ENCODE measurements at places on chromosomes 11 and 22. TPM values are rescaled to one million over a fixed set of nuclear protein-coding genes. Genes with fewer than 3 reads are reported as not detected.

Gene MOGAT2
- not detected for polyA plus RNA-seq

Gene KRTAP5-11
- polyA plus RNA-seq: not detected

Gene DERL3
- polyA plus RNA-seq: 2.8 TPM

Gene GRM5
- polyA plus RNA-seq: 0.12 TPM

Gene DCHS1
- polyA plus RNA-seq: 40.7 TPM

Gene IGSF9B
- polyA plus RNA-seq: 24.4 TPM

Gene MS4A3
- 0.49 TPM for polyA plus RNA-seq

Gene ELFN2
- polyA plus RNA-seq: 0.81 TPM

Gene DNHD1
- 5.8 TPM for polyA plus RNA-seq

Gene TMEM151A
- polyA plus RNA-seq: not detected

DNA sequence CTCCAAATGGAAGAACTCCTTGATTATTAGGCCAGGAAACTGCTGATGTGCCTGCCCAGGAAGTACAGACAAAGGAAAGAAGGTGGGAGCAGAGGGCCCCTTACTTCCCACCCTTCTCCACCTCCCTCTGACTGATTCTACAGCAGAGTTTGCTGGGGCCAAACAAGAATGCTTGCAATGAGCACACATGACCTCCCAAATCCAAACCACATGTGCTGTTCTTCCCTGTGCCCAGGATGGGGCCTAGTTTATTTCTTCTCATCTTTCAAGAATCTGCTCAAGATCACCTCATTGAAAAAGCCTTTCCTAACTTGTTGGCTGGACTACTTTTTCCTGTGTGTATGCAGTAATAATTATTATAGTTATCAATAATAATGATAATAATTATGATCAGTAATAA, 286.1 kb downstream of the RAB38 start:
- no peak for DNase-seq

DNA sequence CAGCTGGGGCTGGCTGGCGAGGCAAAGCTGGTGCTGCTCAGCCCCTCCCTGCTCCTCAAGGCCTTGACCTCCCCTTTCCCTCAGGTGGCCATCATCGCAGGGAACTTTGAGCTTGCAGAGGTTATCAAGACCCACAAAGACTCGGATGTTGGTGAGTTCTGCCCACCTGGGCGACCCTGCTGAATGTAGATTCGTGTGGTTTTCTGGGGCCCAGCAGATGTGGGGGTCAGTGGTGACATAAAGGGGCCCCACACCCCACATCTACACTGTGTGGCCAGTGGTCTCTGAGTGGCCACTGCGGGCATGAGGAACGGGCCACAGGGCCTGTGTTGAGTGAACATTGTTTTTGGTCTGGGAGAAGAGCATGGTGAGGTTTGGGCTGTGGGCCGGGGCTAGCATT, 11.9 kb downstream of the SHANK3 start:
- DNase-seq: no peak

GRCh38 chr11:31882951-31883392, 71.8 kb upstream of the PAX6 start:
- DNase-seq: no peak

DNA sequence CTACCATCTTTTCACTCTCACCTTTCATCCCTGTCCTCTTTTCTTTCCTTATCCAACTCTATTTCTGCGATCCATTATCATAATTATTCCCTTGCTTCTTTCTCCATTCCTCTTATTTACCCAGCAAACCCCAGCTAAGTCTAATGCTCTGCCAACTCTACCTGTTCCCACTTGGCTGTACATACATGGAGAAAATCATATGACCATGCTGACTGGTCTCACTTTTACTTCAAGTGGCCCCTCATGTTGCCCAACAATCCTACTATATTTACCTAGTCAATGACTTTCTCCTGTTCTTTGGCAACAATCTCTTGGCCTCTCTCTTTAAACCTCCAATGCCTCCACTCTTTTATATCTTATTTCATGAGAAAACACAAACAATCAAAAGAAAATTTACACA, 94.1 kb downstream of the USP35 start:
- DNase-seq: no peak

DNA sequence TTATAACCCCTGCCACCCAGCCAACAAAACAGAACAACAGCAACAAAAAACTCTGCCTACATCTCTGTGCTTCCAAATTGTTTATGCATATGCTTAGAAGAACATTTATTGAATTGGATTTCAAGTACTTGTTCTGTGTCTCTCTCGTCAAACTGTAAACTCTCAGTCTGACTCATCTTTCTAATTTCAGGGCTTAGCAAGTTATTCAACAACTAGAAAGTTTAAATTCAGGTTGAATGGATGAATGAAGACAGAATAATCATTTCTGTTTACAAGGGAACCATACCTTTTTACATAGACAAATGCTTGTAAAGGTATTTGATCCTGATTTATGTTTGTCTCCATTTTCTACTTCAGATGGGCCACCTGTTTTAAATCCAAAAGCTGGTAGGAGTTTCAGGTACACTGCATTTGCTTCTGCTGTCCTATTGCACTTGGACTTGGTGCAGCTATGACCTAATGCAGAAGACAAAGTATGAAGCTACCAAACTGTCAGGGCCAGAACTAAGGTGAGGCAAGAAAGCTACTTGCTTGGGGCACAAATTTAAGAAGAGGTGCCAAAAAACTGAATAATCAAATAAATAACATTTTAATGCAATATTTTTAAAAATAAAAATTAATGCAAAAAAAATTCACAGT, 1.6 kb upstream of the FBXO3 start:
- DNase-seq: no peak

DNA sequence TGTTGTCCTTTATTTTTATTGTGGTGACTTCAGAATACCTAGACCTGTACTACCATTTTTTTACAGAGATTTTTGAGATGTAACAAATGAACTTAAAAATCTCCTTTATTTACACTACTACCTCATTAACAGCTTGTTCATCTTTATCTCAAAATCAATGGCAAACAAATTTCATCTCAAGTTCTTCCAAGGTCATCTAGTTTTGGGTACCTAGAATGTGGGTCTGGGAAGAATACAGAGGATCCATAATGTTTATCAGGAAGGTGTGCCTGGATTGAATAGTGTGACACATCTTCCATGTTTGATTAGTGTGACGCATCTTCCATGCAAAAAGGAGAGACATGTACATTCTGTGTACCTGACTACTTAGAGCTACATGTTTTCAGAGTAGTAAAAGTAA, 63.3 kb upstream of the CCDC179 start:
- no peak for DNase-seq

- DNase-seq: no peak
Observed at GRCh38 chr22:50114221-50115021, 24.6 kb downstream of the MOV10L1 start.

DNA sequence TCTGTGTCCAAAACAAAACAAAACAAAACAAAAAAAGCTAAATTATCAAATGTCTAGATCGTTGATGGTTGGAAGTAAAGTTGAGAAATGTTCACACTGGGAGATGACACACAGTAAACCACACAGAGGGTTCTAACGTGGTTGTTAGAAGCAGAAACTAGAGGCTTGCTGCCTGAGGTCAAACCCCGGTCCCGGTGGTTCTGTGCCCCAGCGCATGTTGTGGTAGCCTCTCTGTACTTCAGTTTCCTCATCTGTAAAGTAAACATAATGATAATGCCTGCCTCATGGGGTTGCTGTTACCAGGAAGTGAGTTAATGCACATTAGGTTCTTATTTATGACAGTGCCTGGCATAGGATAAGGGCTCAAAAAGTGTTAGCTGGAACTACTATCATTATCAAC, 33.4 kb downstream of the PPARA start:
- DNase-seq: no peak

GRCh38 chr22:43423046-43423445, 11.2 kb downstream of the MPPED1 start:
- no peak for DNase-seq

DNA sequence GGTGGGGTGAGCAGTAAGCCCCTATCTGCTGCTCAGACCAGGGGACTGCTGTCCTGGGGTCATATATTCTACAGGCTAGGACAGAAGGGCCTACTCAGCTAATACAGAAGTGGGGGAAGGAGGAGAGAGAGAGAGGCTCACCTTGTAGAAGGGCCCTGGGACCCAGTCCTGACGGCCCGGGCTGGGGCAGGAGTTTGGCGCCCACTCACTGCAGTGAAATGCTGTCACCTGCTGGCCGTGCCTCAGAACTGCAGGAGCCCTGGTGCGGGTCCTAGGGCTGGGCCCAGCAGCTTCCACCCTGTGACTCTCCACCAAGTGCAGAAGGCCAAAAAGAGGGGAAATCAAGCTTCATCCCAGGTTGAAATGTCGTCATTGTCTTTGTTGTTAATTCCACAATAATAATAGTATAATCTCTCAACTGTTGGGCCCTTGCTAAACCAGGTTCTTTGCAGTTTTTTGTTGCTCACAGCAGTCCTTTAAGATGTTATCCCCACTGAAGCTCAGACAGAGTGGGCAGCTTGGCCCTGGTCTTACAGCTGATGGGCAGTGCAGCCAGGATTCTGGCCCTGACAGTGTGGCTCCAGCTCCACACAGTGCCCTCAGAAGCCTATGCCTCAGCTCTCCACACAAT, 29.6 kb downstream of the TRIM29 start:
- DNase-seq: peak; percentile 68

GRCh38 chr11:12128301-12128751, 17.9 kb downstream of the MICAL2 start:
- DNase-seq: no peak

DNA sequence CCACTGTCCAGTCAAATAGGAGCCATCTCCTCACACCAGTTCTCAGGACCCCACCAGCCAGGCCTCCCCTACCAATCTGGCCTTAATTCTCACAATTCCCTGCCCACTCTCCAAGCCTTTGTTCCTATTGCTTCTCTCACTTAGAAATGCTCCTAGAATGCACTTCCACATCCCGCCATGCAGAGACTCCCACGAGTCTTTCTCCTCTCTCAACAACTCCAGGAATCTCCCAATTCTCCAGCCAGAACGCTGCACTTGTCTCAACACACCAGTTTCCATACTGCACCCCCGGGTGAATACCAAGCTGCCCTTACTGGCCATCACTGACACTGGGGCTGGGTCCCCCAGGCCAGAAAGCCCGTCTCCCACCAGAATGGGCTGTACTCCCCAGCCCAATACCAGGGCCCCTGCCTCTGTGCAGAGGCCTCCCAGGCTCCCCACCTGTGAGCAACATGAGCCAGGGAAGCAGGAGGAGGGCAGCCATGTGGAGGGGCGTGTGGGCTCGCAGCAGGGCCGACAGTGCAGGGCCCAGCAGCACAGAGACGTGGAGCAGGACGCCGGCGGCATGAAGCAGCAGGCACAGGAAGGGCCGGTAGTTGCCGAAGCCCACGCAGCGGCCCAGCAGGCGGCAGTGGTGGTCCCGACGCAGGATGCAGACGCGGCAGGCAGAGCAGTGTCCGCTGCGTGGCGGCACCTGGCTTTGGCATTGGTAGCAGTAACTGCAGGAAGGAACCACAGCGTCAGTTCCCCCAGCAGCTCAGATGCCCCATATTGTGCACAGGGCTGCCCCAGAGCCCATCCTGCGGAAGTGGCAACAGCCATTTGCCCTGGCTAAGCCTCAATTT, 2.4 kb downstream of the ZDHHC24 start:
- peak; percentile 50 for DNase-seq

DNA sequence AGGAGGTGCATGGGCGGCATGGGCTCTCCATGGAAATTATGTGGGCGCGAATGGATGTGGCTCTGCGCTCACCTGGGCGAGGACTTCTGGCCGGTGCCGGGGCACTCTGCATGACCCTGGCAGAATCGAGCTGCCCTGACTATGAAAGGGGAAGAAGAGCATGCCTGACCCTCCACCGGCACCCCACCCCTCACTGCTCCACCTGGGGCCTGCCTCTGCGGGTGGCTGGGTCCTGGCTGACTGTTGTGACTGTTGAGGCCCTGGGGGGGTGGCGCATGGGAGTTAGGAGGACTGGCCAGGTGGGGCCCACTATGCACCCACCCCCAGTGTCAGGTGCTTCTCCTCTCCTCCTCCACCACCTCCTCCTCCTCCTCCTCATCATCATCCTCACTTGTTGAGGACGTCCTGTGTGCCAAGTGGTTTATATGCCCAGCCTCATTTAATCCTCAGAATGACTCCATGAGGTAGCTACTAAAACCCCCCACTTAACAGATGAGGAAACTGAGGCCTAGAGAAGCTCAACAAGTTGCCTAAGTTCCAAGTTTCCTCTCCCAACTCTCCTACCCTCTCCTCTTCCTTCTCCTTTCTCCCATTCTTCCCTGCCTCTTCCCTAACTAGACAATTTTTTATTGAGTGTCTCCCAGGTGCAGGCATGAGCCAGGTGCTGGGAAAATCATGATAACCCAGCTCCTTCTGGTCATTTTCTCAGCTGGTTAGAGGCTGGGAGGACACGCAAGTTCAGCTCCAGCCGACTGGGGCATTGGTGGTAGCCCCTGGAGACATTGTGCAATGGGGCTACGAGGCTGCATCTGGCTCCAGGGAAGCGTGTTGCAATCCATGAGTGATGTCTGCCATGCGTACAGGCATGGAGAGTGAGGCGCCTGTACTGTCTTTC, 2.3 kb downstream of the MYEOV start:
- no peak for DNase-seq

DNA sequence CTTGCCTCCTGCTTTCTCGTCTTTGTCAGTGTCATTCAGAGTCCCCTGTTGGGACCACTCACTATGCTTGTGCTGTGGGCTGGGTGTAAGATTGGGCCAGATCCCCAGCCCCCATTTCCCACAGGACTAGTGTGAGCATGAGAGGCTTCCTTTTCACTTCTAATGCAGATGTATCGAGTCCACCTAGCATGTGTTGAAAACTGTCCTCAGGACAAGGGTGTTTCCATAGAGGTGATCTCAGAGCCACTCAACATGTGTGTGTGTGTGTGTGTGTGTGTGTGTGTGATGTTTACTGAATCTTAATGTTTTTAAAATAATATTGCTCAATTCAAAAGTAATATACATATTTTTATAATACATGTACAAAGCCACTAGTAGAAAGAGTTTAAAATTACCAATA, 11.4 kb upstream of the CD44 start:
- no peak for DNase-seq

DNA sequence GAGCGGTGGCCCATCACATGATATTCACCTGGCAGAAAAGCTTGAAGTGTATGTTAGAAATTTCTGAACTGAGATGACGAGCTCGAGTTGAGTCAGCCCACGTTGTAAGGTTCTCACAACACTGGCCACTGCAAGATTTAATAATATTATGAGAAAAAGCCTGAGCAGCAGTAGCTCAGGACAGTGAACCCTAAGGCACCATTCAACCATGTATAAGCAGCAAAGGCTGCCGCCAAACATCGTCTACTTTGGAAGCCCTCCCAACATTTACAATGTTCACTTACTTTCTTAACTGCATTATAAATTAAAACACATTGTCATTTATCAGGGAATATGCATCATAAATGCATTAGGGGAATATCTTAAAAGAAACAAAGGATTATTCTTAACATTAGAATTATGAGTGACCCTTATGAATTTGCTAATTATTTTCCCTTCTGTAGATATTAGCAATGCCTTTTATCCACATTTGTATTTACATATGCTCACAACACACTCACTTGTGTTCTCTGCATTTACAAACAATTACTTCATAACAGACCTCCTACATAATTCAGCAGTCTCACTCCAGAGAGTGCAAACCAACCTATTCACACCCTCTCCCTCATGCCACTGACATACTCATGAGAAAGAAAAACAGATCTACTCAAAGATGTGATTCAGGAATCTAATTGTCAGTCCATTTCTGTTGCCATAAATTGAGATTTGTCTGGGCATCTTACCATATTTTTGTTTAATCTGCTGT, 57.7 kb upstream of the CARD18 start:
- no peak for DNase-seq
